NCI-H2171 (cell line): ENCODE measurements at places on chromosomes 2 and 18.

GRCh38 chr2:128359841-128360240 lies 41.2 kb upstream of the HS6ST1 start:
- DNase-seq, result no peak

DNA sequence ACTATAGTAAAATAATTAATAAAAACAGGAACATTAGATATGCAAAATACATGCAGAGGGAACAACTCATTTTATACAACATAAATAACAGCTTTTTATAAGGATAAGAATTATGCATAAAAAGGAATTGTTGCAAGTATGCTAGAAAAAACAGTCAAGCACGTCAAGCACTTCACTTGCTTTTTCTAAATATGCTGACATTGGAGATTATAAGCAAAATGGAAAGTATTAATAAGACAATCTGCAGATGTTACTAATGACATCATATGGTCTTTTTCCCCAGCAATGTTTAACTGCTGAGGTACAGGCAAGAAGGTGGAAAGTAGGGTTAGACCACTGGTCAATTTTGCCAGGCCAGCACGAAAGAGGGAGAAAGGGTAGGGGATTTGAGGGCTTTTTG lies 111.7 kb downstream of the HIBCH start:
- no peak for DNase-seq

- no peak for DNase-seq
These were observed 5.3 kb upstream of the DLX1 start for GRCh38 chr2:172079838-172080640.

- no peak for DNase-seq
These were observed 85.2 kb upstream of the POU3F3 start for GRCh38 chr2:104768694-104769093.

- no peak for DNase-seq
These were observed 611.1 kb upstream of the FANCL start for GRCh38 chr2:58852243-58852642.

- DNase-seq, result no peak
These were observed 232.5 kb downstream of the TFCP2L1 start for GRCh38 chr2:121052521-121052920.

DNA sequence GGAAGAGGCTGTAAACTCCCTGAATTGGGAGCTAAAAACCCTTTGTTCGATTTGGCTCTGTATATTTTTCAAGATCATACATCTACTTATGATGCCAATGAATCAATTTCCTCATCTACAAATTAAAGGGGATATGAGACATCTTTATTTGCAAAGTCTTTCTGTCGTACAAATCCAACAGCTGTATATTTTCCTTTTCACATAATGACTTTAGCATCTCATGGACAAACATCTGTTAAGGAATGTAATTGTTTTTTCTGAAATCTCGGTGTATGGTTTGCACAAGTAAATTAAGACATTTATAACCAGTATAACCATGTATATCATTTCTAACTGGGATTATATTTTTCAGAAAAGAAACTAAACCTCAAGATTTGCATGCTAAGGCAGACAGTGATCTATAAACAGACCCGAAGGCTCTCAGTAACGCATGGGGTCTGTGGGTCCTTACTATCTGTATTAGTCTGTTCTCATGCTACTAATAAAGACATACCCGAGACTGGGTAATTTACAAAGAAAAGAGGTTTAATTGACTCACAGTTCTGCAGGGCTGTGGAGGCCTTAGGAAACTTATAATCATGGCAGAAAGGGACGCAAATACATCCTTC lies 130.8 kb downstream of the SLC8A1 start:
- no peak for DNase-seq

DNA sequence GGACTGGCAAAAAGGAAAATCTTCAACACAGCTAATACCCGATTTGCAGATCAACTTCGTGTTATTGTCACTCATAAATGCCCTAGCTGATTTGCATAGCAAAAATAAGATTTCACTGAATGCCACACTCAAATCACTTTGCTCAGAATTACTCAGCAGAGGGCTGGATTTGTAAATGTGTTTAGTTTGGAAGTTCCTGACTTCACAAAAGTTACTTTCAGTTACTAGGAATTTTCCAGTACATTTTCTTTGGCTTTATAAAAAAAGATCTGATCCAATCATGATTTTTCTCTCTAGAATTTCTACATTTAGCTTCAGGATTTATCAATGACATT lies 433.3 kb upstream of the ID2 start:
- no peak for DNase-seq

- DNase-seq, result no peak
These were observed 133.7 kb downstream of the ACOXL start for GRCh38 chr2:110866045-110866444.

DNA sequence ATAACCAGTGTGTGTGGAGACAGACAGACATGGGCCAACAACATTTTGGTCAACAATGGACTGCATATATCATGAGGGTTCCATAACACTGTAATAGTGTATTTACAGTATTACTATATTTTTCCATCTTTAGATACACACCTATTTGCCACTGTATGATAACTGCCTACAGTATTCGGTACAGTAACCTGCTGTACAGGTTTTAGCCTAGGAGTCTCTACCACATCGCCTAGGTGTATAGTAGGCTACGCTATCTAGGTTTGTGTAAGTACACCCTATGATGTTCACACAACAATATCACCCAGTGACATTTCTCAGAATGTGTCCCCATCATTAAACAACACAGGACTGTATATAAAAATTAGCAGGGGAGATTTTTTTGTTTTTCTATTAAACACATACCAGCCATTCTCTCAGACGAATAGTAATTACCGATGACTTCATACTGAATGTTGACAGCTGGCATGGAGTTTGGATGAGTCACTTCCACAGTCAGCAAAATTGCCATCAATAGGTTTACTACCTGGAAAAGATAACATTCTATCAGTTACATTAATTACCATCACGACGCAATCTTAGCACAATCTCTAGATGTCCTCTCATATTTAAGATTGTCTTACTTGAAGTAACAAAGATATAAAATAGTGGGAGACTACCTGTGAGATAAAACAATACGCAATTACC lies 10.8 kb downstream of the LAPTM4A start:
- DNase-seq, result no peak

- no peak for DNase-seq
These were observed 6.9 kb downstream of the CREG2 start for GRCh38 chr2:101380376-101380775.

DNA sequence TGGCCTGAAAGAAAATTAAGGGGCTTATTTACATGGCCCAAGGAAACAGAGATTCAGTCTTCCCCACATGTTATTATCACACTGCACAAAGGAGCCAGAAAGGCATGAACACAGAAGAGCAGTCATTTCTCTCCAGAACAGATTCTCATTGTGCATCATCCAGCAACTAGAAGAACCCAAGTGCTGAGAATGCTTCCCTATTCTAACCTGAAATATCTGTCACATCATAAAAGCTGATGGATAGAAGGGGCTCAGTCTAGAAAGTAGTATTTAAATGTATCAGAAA lies 145.8 kb downstream of the TMEM163 start:
- DNase-seq, result no peak

GRCh38 chr2:213787869-213788268 lies 503.6 kb downstream of the SPAG16 start:
- no peak for DNase-seq

- no peak for DNase-seq
These were observed 110.0 kb downstream of the HDAC4 start for GRCh38 chr2:239290618-239291474.

GRCh38 chr2:231124838-231125568 lies at the start of gene HTR2B:
Gene HTR2B (minus strand): TSS chr2:231125042. CDS start chr2:231123764, 1,278 bp downstream.
- DNase-seq, result no peak

GRCh38 chr2:119366161-119366648 lies 429 bp downstream of the C2orf76 start:
- DNase-seq, result no peak

DNA sequence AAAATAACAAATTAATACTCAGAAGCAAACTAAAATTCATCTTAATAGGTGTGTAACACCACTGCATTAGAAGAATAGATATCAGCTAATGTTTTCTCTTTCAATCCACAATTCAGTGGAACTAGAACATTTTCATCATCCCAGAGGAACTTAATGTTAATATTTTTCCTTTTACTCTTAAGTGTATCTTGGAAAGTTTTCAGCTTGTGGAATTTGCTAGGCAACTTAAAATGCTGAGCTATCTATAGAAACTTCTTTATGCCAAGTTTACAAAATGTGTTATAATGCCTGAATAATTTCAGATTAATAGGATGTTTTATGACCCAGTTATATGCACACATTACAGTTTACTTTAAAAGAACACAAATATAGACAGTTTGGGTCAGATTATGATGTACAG lies 86.6 kb upstream of the FAM237A start:
- no peak for DNase-seq

GRCh38 chr18:58966005-58966677 lies 101.5 kb downstream of the ZNF532 start:
- no peak for DNase-seq

DNA sequence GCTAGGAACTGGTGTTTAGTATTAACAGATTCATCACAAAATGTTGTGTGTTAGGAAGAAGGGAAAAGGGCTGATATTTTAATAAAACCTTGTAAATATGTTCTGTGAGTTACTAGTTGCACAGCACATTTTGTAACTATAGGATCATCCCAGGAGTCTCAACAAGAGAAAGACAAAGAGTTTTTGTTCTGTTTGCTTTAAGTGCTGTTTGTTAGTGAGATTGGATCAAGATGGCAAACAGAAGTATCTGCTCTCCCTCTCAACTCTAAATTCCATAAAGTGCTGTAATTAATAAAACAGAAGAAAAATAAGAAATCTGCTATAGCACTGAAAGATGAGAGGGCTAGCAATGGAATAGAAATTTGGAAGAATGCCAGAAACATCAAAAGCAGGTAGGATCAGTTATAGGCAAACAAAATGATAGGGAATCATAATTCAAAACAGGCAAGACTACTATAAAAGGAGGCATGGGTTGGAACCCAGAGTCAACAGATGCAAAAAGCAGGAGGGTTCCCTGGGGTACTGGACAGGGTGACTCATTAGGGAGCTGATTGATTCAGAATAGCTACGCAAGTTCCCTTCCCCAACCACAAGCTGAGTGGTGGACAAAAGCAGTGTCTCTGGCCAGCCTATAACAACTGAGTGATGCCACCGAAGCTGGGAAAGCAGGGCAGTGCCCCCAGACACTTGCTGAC lies 75.8 kb downstream of the DYNC1I2 start:
- no peak for DNase-seq

DNA sequence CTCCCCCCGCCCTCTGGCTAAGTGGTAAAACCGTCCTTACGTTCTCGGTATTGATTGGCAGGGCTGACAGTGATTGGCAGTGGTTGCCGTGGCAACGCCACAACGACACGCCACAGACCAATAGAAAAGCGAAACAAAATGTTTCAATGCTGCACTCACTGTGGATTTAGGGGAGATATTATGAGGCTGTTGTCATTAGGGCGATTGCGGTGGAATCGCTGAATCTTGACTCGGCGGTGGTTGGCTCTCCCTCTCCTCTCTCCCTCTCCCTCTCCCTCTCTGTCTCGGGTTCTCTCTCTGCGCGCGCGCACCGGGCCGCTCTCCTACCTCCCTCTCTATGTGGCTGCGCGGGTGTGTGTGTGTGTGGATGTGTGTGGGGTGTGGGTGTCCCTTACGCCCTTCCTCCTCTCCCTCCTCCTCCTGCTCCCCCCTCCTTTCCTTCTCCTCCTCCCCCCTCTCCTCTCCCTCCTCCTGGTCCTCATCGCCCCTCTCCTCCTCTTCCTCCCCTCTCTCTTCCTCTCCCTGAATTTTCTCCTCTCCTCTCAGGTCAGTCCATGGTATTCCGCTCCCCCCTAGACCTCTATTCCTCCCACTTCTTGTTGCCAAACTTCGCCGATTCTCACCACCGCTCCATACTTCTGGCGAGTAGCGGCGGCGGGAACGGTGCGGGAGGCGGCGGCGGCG lies at the start of gene SIX3:
Gene SIX3, plus strand, starts transcription at position 152 of the 684 bp plus-strand sequence. Its CDS starts 403 bp downstream, at position 555.
- peak; percentile 60 for DNase-seq

DNA sequence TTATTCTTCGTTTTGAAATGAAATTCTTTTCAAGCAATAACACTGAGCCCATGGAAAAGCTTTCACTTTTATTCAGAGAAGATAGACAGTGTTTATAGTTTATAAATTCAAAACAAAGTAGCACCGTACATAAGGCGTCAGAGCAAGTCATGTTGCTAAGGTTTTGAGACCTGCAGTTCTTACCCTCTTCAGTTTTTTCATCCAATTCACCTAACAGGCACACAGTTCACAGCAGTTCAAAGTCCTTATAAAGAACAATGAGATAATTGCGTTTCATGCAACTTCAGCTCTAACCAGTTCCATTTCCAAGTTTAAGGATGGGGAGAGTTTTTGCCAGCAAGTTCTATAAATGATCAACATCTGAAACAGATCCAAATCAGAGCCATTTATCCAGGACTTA lies 96.7 kb downstream of the ARHGAP15 start:
- DNase-seq, result no peak

GRCh38 chr2:157899125-157899839 lies 23.2 kb upstream of the ACVR1 start:
- no peak for DNase-seq

- no peak for DNase-seq
These were observed 21.9 kb downstream of the TMEM177 start for GRCh38 chr2:119700866-119701265.

- no peak for DNase-seq
These were observed 73.9 kb downstream of the PLA2R1 start for GRCh38 chr2:159988412-159988970.

GRCh38 chr2:103876611-103877010 lies 977.3 kb upstream of the POU3F3 start:
- no peak for DNase-seq

GRCh38 chr18:36589857-36590543 lies 238.8 kb downstream of the TPGS2 start:
- no peak for DNase-seq

- no peak for DNase-seq
These were observed 56.9 kb downstream of the SMAD7 start for GRCh38 chr18:48893608-48894600.

GRCh38 chr2:224909885-224910573 lies 132.2 kb downstream of the DOCK10 start:
- no peak for DNase-seq

DNA sequence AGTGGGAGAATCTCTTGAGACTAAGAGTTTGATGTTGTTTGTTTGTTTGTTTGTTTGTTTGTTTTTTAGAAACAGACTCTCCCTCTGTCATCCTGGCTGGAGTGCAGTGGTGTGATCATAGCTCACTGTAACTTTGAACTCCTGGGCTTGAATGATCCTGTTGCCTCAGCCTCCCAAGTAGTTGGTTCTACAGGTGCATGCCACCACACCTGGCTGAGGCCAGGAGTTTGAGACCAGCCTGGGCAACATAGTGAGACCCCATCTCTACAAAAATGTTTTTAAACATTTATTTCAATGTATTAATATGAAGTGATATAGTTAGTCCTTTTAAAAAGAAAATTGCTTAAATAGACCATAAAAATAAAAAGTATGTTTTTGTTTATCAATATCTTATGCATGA lies 35.6 kb downstream of the MAP3K19 start:
- no peak for DNase-seq

GRCh38 chr2:9549420-9549819 lies 6.2 kb downstream of the ADAM17 start:
- DNase-seq, result no peak

DNA sequence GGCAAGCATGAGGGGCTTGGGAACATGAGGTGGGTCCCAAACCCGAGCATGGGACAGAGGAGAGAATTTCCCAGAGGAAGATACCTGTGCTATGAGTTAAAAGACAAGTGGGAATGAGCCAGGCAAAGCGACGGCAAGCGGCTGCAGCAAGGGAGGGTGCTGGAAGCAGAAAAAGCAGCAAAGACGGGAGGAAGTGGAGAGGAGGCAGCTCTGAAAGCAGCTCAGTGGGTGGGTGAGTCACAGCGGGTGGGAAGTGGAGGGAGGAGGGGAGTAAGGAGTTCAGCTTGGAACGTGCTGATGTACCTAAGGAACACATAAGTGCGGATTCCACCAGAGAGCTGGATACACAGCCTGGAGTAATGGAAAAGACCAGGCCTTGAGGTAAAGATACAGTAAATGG lies 41.4 kb downstream of the THUMPD2 start:
- DNase-seq, result no peak

- DNase-seq, result no peak
These were observed 184.2 kb downstream of the WDR7 start for GRCh38 chr18:56835331-56835730.
